ENCODE measurements at places on chromosomes 12 and 14.

- no peak for DNase-seq
These were observed 30.4 kb downstream of the FAM222A start for GRCh38 chr12:109744026-109744425.

GRCh38 chr14:105292826-105293711, 7.7 kb downstream of the BRF1 start:
- DNase-seq, result no peak

GRCh38 chr12:29771786-29772185, 12.0 kb downstream of the TMTC1 start:
- no peak for DNase-seq

- DNase-seq, result no peak
These were observed 667.8 kb downstream of the NOVA1 start for GRCh38 chr14:25929881-25930615.

- DNase-seq, result no peak
These were observed 35.1 kb upstream of the ATF1 start for GRCh38 chr12:50728841-50729240.

DNA sequence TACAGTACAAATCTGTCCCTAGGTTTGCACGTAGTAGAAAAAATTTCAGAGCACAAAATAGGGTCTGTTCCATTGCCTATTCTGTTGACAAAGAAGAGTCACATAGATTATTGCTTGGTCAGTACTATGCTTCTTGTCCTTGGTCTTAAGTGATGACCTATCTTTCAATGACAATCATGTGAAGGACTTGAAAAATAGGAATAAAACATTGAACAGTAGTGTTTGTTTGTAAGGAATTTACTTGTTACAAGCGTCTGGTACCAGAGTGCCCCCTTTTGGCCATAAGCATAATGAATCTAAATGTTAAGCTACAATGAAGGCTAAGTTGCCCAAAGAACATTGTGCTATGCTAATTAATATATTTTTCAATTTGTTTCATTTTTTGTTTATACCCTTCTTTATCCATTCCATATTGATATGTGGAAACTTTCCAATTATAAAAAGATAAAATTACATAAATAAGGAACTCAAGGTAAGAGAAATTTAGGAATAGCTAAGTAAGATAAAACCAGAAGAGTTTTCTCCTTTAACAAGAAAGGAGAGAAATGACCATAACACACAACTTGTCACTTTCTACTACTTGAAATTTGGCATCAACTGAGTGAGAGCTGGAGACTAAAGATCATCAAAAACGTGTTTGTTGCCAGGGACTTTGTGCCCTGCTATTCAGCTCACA, 204.7 kb downstream of the EPS8 start:
- DNase-seq, result no peak

DNA sequence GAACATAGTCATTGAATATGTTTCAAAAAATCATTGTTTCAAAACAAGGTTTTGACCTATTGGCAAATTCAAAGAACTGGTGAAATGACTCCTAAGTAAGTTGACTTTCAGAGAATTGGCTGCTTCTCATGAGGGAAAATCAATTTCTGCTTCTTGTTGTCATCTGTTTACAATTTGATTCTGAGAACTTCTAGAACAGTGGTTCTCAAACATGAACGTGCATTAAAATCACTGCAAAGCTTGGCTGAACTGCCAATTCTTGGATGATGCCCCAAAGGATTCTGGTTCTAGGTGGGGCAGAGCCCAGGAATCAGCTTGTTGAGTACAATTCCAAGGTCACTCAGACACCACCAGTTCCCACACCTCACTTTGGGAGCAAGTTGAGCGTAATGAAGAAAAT, 83.9 kb downstream of the ZFP36L1 start:
- DNase-seq, result no peak

GRCh38 chr14:99252940-99253868, 18.8 kb downstream of the BCL11B start:
- DNase-seq, result no peak

DNA sequence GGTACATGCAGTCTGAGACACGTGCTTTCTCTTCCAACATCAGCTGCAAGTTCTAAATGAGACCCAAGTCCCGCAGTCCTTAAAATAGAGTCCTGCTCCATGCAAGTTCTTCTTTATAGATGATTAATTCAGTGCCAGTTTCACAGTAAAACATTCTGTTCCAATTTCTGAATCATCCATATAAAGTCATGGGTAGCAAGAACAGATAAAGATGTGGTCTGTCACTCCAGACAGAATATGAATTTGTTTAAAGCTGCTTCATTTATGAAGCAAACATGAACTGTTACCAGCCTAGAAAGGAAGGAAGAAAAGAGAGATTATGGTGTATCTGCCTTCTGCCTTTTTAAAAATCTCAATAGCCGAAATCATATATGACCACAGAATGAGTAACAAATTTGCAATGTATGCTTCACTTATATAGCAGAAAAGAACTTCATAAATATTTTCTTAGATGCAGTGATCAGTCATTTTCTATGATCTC, 83.3 kb downstream of the KITLG start:
- no peak for DNase-seq

DNA sequence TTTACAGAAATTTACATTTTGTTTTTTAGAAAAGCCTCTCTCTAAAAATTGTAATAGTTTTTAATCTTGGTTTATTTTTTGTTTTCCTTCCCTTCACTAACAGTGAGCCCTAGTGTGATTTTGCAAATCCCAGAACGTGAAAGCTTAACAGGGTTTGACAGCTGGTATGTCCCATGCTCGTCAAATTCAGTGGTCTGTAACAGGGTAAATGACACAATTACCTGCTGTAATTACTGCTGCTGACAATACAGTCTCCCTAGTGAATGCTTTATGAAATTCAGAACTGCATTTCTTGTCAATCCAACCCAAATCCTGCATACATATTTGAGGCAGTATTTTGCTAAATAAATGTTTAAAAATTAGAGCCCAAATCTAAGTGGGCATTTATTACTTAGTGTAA, 249.2 kb downstream of the NELL2 start:
- no peak for DNase-seq

- no peak for DNase-seq
These were observed 99.2 kb downstream of the RMST start for GRCh38 chr12:97561619-97562290.

DNA sequence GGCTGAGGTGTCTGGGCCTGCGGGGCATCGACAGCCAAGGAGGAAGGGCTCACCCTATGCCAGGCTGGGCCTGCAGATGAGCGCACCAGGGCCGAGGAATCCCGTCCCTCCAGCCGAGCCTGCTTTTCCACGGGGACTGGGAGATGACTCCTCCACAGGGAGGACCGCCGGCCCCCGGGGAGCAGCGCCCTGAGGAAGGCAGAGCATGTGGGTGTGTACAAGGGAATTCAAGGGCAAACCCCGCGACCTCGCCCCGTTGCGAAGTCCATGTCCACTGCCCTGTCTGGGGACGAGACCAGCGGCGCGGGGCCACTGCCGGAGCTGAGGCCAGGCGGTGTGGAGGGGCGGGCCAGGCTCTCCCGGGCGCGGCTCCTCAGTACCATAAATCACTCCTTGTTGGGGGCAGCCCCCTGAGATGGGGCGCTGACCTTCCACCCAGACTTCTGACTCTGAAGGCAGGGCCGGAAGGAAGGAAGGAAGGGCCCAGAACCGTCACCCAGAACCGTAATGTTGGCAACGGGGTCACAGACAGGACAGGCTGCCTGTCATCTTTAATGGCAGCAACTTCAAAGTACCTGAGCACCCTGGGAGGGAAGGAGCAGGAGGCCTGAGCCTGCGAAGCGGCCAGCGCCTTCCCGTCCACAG, 52.5 kb downstream of the RNF34 start:
- DNase-seq, result no peak

DNA sequence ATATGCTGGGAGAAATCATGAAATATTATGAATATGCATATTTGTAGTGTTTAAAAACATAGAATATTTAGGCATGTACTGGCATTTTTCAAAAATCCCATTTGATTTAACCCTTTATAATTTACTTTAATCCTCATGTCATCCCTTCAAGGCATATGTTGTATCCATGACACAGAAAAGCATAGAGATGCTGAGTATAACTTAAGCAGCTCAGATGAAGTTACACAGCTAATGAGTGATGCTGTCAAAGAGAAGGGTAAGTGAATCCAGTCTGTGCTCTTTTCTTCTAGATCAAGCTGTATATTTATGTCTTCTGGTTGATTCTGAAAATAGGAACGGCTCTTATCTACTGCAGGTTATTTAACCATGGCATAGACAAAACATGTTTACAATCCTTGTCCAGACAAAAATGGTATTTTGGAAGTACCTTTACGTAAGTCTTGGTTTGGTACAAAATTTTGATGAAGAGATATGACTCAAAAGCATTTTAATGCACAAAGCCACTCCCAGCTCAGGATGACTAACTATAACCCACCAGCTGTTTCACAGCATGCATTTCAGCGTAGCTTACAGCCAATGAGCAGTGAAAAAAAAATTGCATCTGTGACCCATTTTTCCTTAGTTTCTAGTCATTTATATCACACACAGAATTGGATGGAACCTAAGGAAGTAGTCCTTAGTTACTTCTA, 201.7 kb downstream of the STXBP6 start:
- DNase-seq, result no peak

All from NCI-H187 treated with DMSO at 0.1 percent for 48 hours (cell line).